Stimulated activated CD8-positive, alpha-beta memory T cell treated with anti-CD3 and anti-CD28 coated beads, Interleukin-15, amount 100 ng/mL, for 24 hours (primary cell): ENCODE measurements at places on chromosomes 2 and 18.

- DNase-seq, result no peak
Observed at GRCh38 chr18:11052800-11053199, 96.6 kb downstream of the PIEZO2 start.

- no peak for DNase-seq
Observed at GRCh38 chr18:75246721-75247610, 36.4 kb downstream of the TSHZ1 start.

- DNase-seq, result no peak
Observed at GRCh38 chr2:181655519-181655918, 1.4 kb downstream of the CERKL start.

- no peak for DNase-seq
Observed at GRCh38 chr2:108079736-108080135, 93.4 kb downstream of the SLC5A7 start.

DNA sequence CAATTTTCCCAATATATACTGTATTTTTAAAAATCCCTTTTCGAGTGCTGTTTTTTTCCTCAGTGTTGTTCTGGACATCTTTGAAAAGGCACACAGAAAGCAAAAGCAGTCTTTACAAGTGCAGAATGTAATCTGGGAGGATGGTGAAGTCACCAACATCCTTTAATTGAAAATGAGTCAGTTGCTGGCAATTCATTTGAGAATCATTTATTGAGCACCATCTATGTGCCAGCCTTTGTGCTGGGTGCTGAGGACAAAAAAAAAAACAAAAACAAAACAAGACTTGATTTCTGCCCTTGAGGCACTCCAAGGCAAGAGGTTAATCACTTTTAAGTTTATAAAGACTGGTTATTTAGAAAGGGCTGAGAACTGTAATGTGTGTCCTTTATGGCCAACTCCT is 46.7 kb upstream of the ACVR1 start:
- no peak for DNase-seq

DNA sequence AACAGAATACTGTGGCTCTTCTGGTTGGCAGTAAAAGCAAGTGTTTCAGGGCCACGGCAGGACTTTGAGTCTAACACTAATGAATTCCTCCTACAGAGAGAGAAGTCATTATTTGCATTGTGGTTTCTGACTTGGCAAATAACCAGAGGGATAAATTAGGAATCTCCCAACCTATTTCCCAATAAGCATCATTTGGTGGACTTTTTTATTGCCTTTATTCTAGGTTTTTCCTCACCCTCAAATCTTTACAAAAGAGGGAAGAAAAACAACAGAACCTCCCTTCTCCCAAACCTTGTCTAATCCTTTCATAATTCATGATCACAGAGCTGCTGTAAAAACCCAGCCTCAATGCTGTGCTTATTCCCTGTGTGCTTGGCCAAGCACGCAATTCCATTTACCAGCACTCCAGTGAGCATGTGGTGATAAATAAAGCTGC is 179.7 kb downstream of the AGPS start:
- no peak for DNase-seq

DNA sequence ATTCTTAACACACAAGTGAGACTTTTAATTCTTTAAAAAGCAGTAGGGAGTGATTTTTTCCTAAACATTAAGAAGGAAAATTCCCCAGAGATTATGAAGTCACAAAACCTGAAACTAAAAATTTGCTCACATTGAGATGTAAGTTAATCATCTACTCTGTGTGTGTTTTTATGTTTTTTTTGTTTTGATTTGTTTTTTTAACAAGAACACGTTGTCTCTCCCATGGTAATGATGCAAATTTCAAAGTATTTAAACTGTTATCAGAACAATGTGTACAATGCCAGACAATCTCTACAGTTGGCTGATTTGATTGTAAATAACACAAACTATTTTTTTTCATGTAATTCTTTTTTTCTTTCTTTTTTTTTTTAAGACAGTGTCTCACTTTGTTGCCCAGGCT is 71.5 kb downstream of the COLEC12 start:
- no peak for DNase-seq

- no peak for DNase-seq
Observed at GRCh38 chr18:54112356-54112755, 112.1 kb downstream of the MBD2 start.

- DNase-seq, result no peak
Observed at GRCh38 chr18:63138436-63139340, 180.9 kb downstream of the BCL2 start.

DNA sequence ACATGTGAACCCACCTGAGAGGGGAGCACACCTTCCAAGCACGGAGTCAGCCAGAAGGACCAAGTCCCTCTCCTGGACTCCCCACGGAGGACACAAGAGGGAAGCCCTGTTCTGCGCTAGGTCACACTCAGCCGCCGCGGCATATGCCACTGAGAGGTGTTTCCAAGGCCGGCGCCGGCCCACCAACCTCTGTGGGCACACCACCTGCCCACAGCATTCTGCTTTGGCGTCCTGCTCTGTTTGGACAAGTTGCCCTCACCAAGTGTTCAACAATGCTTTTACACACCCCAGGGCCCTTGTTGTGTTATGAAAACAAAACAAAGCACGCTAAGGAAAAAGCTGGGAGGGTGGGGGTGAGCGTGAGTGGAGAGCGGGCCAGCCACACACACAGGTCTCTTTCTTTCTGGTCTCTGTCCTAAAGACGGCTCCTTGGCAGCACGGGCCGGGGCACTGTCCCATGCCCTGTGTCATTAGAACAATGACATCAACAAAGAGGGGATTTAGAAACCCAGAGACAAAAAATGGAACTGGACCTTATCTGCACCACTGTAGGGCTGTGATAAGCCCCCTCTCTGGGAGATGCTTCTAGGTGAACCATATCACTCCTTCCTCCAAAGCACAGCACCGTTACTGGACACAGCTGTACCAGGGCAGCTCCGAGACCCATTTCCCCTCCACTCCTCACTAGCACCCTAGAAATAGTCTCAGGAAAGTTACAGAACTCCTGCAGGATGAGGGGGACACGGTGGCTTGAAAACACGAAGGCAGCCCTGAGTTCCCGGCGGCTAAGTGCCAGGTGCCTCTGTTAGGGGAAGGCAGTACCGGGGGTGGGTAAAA is 17.0 kb downstream of the SMAD7 start:
- no peak for DNase-seq

GRCh38 chr2:114968748-114969400 is 526.4 kb downstream of the DPP10 start:
- no peak for DNase-seq

- no peak for DNase-seq
Observed at GRCh38 chr2:170189757-170190156, 11.8 kb downstream of the MYO3B start.

DNA sequence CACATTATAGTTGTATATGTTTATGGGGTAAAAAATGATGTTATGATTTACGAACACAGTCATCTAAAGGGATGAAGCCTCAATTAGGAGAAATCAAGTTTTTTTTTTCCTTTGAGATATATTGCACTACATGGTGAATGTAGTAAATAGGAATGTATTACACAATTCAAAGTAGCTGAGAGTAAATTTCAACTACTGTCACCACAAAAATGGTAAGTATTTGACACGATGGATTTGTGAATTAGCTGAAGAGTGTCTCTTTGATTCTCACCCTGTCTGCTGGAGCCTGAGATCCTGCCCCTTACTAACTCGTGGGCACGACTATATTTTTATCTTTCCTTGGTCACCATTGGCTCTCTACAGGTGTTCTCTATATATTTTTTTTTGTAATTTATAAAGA is 540.4 kb upstream of the DSEL start:
- no peak for DNase-seq

DNA sequence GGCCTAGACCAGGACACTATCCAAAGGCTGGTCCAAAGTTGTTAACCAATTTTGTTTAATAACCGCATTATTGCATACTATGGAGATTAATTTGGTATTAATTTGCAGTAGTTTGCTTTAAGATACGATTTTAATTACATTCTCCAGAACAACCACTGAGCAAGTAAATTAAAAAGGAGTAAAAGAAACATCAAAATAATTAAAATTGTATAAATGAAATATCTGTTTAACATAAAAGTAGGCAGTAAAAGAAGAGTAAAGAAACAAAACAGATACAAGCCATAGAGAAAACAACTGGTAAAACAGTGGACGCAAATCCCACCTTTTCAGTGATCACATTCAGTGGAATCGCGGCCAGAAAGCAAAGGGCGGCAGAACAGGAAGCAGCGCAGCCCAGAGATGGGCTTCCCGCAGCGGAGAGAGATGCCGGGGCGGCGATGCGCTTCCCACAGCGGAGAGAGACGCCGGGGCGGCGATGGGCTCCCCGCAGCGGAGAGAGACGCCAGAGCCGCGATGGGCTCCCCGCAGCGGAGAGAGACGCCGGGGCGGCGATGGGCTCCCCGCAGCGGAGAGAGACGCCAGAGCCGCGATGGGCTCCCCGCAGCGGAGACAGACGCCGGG is 176.8 kb downstream of the RTP5 start:
- no peak for DNase-seq

DNA sequence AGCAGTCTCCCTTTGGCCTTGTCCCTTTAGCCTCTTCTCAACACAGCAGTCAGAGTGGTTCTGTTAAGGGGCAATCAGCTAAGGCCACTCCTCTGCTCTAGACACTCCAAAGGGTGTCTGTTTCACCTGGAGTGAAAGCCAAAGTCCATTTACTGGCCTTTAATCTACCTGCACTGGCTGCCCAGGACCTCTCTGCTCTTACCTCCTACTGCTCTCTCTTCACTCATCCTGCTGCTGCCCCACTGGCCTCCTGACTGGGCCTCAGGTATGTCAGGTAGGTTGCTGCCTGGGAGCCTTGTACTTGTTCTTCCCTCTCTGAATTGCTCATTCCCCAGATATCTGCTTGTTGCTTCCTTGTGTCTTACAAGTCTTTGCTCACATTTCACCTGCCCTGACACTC is 68.2 kb downstream of the PIKFYVE start:
- no peak for DNase-seq
